ENCODE measurements at places on chromosomes 6 and 20.

- DNase-seq: no peak
These were observed 22.2 kb upstream of the CCN5 start for GRCh38 chr20:44692932-44693480.

DNA sequence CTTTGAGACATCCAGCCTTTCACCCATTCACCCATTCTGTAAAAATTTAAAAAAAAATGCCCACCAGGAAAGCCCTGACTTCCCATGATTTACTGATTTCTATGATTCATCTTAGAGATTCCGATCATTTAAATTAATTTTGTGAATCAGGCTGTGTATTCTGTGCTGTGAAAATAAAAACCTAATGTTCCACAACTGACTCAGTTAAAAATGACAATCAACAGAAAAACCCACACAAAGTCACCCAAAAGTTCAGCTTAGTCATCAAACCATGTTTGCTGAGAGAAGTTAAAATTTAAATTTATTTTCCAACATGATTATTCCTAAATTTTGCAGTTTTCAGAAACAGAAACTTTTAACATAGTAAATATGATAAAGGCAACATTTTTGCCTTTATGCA lies 509.9 kb downstream of the TENT5A start:
- no peak for DNase-seq

DNA sequence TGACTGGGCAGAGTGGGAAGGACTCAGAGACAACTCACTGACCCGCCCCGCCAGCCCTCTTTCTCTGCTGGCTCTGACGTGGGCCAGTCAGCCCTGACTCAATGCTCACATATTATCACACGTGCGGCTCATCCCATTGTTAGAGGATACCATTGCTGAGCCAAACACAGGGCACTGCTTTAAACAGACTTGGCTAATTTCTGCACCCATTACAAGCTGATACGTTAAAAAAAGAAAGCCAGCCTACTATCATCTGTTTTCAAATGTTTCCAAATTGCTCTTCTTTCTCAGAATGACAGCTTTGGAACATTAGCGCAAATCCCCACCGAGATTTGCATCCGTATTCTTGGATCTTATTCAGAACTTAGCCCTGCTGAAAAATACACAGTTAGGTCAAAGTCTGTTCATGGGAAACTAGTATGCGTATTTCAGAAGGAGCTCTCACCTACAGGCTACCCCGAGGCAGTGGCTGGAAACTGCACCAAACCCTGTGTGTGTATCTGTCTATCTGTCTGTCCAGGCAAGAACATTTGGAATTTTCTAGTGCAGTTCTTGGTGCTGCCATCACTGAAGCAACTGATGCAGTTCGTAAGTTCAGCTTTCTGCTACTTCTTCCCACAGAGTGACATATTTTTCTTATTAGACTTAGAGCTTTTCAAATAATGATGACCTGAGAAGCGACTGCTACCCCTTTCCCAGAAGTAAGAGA lies 32.8 kb downstream of the RAMACL start:
- DNase-seq: no peak

DNA sequence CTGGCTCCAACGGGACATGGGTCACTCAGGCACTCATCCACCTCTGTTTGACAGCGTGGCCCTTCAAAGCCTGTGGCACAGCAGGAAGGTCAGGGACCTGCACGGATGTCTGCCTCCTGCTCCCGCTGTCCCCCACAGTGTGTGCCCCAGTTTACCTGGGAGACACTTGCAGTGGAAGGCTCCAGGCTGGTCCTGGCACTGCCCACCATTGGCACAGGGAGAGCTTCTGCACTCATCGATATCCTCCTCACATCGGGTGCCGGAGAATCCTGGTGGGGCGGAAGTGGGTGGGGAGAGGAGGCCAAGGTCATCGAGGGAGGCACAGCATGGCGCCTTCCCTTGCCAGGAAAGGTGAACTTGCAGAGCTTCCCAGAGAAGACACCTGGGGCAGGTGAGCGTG lies 6.9 kb downstream of the NOTCH4 start:
- DNase-seq: no peak

DNA sequence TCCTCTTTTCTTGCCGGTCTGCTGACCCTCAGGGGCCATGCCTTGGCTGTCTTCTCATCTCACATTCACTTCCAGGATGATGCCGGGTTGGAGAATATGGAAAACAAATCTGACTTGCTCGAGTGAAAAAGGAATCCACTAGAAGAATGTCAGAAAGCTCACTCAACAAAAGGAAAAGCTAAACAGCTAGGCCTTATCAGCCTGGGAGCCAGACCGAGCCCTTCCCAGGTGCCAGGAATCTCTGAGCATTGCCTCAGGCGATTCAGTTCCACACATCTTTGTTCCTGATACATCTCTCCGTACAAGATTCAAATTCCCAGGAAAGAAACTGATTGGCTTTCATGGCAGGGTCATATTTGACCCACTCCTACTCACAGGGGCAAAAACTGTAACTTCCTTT lies 9.2 kb upstream of the OSER1 start:
- DNase-seq: no peak

GRCh38 chr6:25512560-25512959 lies 139.5 kb upstream of the SCGN start:
- DNase-seq: no peak

GRCh38 chr6:155883741-155884140 lies 428.1 kb upstream of the NOX3 start:
- DNase-seq: no peak

GRCh38 chr6:36357872-36358225 lies 21.2 kb upstream of the BNIP5 start:
- no peak for DNase-seq

DNA sequence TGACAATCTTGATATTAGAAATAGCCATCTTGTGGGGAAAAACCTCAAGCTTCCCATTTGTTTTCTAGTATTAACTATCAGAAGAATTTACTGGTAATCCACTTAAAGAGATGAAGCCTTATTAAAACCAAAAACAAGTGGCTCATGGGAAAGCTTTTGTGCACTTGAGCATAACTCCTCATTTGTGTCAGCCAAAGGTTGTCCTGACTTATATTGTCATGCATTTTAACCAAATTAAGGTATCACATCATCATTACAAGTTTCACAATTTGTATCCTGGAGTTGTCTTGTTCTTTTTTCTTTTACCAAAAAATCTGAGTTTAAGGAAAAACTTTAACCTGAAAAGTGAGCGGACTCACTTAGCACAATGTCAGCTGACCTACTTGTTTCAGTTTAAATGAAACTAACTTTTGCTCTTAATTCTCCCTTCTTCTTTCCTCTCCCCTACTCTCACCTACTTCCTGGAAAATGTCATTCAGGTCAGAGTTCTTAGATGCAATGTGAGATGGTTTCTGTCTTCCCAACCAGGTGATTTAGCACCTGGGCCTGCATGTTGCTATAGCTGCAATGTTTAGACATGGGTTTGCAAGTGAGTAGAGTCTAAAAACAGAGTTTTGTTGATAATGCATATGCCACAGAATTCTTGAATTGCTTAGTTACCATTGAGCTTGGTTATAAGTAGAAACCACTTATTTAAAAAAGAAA lies 82.8 kb downstream of the TNFAIP3 start:
- DNase-seq: no peak

GRCh38 chr6:5205877-5206850 lies 54.6 kb downstream of the LYRM4 start:
- DNase-seq: peak; percentile 95

DNA sequence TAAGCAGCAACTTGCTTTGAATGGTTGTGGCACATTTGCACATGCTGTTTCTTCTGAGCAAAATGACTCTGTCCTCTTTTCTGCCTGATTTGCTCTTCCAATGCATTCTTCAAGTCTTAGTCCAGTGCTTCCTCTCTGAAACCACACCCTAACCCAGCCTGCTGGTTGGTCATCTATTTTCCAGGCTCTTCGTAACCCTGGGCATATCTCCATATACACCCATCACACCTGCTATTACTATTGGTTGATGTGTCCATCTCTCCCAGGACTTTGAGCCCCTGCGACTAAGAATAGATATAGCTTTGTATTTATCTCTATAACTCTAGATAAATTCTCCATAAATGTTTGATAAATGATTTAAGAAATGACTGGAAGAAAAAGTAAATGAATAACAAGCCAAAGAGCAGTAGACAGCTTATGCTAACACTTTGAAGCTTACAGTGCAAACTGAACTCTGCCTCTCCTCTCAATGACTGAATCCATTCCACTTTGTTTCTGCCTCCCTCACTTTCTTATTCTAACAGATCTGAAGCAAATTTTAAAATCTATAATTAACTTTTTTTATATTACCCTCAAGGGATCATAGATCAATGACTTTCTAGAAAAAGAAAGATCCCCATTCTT lies 59.7 kb upstream of the NT5E start:
- no peak for DNase-seq

- no peak for DNase-seq
These were observed 589.9 kb upstream of the SLC35B3 start for GRCh38 chr6:9025228-9025627.

DNA sequence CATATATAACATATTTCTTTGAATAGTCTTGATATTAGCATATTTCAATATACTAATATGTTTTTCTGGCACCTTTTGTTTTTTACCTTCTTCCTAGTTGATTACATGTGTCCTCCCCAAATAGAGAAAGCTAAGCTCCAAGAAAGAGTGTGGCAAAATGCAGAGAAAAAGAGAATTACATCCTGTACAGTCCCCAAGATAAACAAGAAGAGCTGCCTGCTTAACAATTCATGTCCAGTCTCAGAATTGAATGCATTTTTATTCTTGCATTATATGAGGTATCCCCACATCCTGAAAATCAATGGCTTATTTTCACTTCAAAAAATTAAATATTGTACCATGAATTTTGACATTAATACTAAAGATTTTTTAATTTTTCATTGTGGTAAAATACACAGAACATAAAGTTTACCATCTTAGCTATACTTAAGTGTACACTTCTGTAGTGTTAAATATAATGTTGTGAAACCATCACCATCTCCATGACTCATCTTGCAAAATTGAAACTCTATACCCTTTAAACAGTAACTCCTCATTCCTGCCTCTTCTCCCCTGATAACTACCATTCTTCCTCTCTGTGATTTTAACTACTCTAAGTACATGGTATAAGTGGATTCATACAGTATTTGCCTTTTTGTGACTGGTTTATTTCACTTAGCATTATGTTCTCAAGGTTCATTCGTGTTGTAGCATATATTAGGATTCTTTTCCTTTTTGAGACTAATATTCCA lies 490.3 kb downstream of the COL12A1 start:
- no peak for DNase-seq

DNA sequence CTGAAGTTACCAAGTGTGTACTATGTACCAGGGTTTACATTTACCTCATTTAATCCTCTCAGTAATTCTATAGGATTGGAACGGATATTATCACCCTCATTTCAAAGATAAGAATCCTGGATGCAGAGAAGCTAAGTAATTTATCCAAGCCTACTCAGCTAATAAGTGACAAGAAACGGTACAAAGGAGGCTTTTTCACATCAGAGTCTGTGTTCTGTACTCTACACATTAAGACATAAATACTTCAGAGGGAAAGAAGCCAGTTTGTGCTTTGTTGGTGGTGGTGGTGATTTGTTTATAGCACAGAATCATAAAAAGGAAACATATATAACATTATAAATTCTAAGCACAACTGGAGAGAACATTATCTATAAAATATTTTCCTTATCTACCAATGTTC lies 88.3 kb upstream of the HMGCLL1 start:
- DNase-seq: no peak

DNA sequence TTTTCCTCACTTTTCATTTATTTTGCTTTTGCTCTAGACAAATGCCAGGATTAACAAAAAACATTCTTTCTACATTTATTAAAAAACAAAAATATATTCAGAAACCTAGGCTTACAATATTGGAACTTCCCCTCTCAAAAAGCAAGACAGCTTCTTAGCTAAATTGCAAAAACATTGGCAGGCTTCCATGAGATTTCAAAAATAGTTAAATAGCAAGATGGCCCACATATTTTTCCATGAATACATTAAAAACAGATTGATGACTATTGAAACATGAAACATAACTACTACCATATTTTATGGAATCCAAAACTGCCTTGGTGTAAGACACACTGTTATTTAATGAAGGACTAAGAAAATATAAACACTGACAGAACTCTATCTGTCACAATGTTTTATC lies 92.0 kb downstream of the LY86 start:
- no peak for DNase-seq

GRCh38 chr6:11248974-11249761 lies 16.7 kb upstream of the NEDD9 start:
- no peak for DNase-seq

DNA sequence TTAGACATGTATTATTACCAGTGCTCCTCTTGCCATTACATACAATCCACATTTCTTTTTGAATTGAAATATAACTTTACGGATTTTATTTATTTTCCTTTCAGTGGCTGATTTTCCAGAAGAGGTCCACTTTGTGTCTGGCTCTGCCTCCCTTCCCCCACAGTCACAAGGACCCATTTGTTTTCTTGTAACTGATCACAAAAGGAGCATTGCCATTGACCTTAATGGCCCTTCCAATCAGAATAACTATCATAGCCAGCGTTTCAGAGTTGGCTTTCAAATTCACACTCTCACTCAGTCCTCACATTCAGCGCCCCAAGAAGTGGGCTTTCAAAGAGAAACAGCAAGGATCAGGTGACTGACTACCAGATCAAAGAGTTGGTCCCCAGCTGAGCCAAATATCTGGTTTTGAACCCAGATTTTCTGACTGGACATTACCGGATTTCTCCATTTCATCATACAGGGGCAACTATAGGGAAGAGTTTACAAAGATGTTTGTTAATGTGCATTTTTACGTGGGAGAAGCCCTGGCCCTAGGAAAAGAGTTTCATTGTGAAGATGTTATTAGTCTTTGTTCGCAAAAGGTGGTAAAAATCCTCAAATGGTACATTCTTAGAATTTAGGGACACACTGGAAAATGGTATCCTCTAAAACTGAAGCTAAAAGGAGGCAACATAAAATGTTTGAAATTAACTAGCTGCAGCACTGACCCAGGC lies 2.0 kb upstream of the SLC22A23 start:
- DNase-seq: peak; percentile 83

GRCh38 chr6:39204646-39205244 lies 24.5 kb downstream of the KCNK5 start:
- DNase-seq: no peak

- DNase-seq: no peak
These were observed 182.2 kb downstream of the FARS2 start for GRCh38 chr6:5443491-5443890.

- no peak for DNase-seq
These were observed 32.5 kb downstream of the POFUT1 start for GRCh38 chr20:32240205-32240604.

DNA sequence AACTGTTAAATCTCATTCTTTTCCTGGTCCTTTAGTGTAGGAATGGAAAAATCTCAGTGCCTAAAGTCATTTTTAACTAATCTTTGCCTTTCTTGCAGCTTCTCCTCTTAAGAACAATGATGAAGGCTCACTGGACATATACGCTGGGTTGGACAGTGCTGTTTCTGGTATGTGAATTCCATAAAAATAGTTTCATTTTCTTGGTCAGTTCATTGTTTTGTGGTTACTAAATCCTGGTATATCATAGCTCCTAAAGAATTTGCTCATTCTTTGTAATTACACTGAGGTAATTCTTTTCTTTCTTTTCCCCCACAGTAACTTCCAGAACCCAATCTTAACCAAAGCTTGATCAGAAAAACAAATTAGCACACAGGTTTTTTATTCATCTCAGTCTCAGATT lies 23.4 kb downstream of the CASP8AP2 start:
- no peak for DNase-seq

Data from putamen (tissue), 1 donor.